ENCODE measurements at places on chromosomes 13 and 19.
A peak's percentile ranks its signal among the peaks of the same experiment; 100 is the strongest.

GRCh38 chr13:86906127-86906874, 764.9 kb upstream of the SLITRK5 start:
- no peak for DNase-seq

- DNase-seq, result peak; percentile 62
Measured at GRCh38 chr13:51380269-51380668, 40.8 kb downstream of the SERPINE3 start.

DNA sequence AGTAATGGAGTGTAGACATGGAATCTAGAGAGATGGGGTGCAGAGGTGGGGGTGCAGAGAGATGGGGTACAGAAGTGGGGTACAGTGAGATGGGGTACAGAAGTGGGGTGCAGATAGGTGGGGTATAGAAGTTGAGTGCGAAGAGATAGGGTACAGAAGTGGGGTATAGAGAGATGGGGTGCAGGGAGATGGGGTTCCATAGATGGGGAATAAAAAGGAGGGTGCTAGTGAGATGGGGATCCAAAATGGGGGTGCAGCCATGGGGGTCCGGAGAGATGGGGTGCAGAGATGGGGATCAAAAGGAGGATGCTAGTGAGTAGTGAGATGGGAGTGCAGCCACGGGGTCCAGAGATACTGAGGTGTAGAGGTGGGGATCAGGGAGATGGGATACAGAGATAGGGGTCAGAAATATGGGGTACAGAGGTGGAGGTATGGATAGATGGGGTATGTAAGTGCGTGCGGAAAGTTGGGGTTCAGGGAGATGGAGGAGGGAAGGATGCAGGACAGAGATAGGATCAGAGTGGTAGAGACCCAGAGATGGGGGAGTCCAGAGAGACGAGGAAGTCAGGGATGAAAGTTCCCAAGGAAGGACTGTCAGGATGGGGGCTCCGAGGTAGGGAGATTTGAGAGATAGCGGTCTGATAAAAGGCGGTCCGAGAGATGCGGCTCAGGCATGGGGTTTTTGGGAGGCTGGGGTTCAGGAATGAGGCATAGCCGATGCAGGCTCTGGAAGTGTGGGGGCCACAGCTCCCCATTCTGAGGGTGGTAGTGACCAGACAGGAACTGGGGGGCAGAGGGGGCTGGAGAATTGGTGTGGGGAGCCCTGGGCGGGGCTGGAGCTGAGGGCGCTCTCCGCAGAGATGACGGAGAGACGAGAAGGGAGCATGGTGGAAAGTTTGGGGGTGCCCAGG, 3.4 kb downstream of the PALM3 start:
- DNase-seq, result no peak

GRCh38 chr13:39688278-39688677, 32.8 kb downstream of the COG6 start:
- DNase-seq, result no peak

DNA sequence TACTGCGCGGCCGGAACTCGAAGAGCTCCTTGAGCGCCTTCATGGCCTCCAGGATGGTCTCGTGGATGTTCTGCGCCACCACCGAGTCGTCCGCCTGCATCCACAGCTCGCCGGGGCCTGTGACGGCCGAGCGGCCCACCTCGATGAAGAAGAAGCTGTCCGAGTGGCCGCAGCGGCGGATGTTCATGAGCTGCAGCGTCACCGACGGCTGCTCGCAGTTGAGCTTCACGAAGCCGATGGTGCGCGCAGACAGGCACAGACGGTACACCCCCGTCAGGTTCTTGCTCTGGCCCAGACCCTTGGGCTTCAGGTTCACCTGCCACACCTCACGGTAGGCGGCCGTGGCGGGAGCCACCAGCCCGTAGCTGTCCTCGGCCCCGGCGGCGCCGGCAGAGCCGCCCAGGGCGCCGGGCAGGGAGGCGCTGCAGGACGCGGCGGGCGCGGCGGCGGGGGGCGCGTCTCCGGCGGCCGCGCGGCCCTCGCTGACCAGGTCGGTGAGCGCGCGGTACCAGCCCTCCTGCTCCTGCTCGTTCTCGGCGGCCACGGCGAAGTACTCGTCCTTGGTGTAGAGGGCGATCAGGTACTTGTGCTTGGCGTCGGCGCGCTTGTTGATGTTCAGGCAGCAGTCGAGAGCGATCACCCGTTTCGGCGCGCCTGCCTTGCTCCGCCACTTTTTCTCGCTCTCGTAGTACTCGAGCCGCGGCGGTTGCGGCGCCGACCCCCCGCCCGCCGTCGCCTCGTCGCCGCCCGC, 1.1 kb downstream of the IRS2 start:
- peak; percentile 55 for DNase-seq

- peak; percentile 86 for DNase-seq
Measured at GRCh38 chr19:45097776-45098520, 5.0 kb downstream of the PPP1R37 start.

- no peak for DNase-seq
Measured at GRCh38 chr19:53132141-53132991, at the start of gene ZNF415. ZNF415 (minus strand) TSS chr19:53132910; CDS start chr19:53122676, 10,234 bp downstream.

- no peak for DNase-seq
Measured at GRCh38 chr19:29247051-29247450, 34.1 kb upstream of the UQCRFS1 start.

- no peak for DNase-seq
Measured at GRCh38 chr13:19157461-19157860, 24.2 kb downstream of the TUBA3C start.

- DNase-seq, result no peak
Measured at GRCh38 chr19:29542327-29542726, 16.5 kb downstream of the VSTM2B start.

GRCh38 chr13:21671620-21672286, 880 bp downstream of the FGF9 start:
- DNase-seq, result no peak

- DNase-seq, result no peak
Measured at GRCh38 chr13:21034603-21035191, 26.7 kb downstream of the LATS2 start.

GRCh38 chr13:80753866-80754265, 412.9 kb upstream of the SPRY2 start:
- no peak for DNase-seq

All from MCF 10A (cell line).